Hepatocyte (in vitro differentiated cells): ENCODE measurements at places on chromosomes 12 and 14. TPM values are rescaled to one million over a fixed set of nuclear protein-coding genes. Genes with fewer than 3 reads are reported as not detected.

The ALX1 gene
- 3.8 and 5.7 TPM in 2 replicates for polyA plus RNA-seq

DNA sequence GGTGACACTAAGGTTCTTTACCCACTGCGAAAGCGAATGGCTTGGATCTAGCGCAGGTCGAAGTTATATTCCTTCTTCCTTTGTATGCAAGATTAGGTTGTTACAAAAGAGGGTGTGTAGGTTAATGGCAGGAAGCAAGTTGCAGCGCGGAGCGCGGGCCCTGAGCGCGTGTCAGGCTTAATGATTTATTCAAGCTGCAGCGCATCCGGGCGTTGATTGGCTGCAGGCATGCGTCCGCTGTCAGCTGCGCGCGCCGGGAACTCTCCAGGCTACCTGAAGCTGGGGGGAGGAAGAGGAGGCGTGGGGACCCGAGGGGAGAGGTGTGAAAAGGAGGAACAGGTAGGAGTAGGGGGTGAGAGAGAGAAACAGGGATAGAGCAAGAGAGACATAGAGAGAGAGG, 7.4 kb downstream of the ASCL1 start:
- peak; percentile 70 for DNase-seq

- no peak for DNase-seq
These were observed 63.2 kb upstream of the TMX1 start for GRCh38 chr14:51176839-51177238.

DNA sequence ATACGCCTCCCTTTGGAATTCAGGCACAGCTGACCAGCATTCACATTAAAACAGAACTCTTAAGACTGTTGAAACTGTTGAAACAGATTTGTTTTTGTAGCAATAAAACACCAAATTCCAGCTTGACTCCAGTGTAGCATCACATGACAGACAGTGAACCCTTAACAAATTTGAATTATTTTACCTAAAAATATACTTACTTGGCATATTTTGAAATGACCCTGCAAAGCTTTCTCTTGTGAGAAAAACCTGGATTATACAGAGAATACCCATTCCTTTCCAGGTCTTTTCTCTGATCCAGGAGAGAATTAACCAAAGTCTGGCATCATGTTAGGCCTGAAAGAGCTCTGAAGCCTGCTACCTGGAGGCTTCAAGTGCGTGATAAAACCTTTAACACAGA, 410.3 kb downstream of the FOXG1 start:
- DNase-seq, result no peak

- DNase-seq, result peak; percentile 39
These were observed 12.5 kb upstream of the RCOR1 start for GRCh38 chr14:102579696-102580549.

DNA sequence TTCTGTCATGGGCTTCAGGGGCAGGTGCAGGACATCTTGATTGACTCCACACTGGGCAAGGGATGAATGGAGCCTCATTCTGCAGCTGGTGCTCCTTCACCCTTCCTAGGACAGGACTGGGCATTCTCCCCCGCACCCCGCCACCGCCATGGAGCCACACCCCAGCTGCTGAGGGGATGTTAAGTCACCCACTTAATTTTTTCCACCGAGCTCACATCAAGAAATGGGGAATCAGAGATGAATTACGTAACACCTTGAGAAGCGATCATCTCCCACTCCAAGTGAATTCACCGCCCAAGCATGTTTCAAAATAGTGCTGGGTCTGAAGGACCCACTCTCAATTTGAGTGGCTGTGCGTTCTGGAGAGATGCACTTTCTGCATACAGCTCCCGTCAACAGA, 94.2 kb downstream of the EML1 start:
- no peak for DNase-seq

DNA sequence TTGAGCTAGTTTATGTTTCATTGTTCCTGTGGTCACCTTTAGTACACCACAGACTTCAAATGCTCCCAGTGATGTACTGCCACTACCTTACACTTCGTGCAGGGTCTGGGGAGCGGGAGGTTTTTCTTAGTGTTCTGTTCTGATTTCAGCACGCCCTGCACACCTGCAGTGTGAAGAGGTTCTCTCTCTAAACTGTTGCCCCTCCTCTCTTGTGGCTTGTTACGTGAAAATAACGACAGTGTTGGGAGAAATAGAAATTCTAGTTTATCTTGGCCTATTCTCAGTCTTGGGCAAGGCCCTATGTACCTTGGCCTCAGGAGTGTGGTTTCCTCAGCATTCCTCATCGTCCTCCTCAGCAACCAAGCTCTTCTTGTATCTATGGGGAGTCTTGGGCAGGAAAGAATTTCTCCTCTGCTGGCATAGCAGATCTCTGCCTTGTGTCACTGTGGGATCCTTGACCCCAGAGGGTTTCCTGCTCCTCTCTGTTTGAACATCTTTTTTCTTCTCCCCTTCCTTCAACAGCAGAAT, 48.6 kb downstream of the EIF2S3B start:
- no peak for DNase-seq

DNA sequence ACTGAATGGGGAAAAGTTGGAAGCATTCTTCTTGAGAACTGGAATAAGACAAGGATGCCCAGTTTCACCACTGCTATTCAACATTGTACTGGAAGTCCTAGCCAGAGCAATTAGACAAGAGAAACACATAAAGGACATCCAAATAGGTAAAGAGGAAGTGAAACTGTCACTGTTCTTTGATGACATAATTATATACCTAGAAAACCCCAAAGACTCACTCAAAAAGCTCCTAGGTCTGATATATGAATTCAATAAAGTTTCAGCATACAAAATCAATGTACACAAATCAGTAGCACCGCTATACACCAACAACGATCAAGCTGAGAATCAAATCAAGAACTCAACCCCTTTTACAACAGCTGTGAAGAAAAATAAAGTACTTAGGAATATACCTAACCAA, 157.3 kb upstream of the DDHD1 start:
- DNase-seq, result no peak
